Neuronal stem cell (in vitro differentiated cells): ENCODE measurements at places on chromosomes 4 and X.

- DNase-seq = no peak
Observed at GRCh38 chr4:153532636-153533035, 66.5 kb downstream of the TMEM131L start.

GRCh38 chrX:21847342-21847741 is 7.9 kb downstream of the MBTPS2 start:
- DNase-seq = no peak

GRCh38 chr4:153126137-153126536 is 78.1 kb upstream of the TRIM2 start:
- DNase-seq = no peak

GRCh38 chrX:137166591-137166990 is 132.8 kb upstream of the GPR101 start:
- DNase-seq = no peak

GRCh38 chrX:77061545-77061944 is 385.6 kb upstream of the FGF16 start:
- no peak for DNase-seq

- no peak for DNase-seq
Observed at GRCh38 chr4:118991686-118992085, 103.0 kb downstream of the SYNPO2 start.

- no peak for DNase-seq
Observed at GRCh38 chr4:173909294-173909693, 374.2 kb downstream of the FBXO8 start.

GRCh38 chrX:38233891-38234667 is 13.4 kb upstream of the SRPX start:
- DNase-seq = no peak

GRCh38 chr4:91838181-91838861 is 465.4 kb upstream of the GRID2 start:
- DNase-seq = no peak

GRCh38 chrX:31245714-31246113 is 173.9 kb upstream of the FTHL17 start:
- DNase-seq = no peak

- no peak for DNase-seq
Observed at GRCh38 chr4:33512397-33512796, 2731.9 kb downstream of the ARAP2 start.

DNA sequence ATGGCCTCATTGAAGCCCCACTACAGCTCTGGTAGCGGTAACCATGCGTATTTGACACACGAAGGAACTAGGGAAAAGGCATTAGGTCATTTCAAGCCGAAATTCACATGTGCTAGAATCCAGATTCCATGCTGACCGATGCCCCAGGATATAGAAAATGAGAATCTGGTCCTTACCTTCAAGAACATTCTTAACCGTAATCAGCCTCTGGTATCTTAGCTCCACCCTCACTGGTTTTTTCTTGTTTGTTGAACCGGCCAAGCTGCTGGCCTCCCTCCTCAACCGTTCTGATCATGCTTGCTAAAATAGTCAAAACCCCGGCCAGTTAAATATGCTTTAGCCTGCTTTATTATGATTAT is 876 bp downstream of the HPRT1 start:
- DNase-seq = no peak

- no peak for DNase-seq
Observed at GRCh38 chrX:7263961-7264360, 116.0 kb upstream of the PUDP start.

- no peak for DNase-seq
Observed at GRCh38 chr4:56743550-56743949, 62.5 kb upstream of the HOPX start.

DNA sequence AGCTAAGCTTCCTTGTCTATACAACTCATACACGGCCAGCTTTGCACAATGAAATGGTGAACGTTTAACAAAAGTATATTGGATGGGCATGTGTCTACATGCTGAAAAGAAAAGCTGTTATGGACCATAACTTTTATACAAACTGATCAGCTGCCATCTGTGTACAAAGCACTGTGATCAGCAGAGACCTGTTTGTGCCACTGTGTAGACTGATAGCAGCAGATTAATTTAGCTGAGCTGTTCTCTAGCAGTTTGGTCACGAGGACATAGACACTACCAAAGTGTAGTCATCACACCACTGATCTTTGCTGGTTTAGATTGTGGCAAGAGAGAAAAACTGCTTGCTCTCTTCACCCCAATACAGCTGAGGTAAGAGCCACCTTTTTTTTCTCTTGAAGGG is 124.5 kb downstream of the RAPGEF2 start:
- no peak for DNase-seq

GRCh38 chrX:153075366-153075765 is 3.1 kb downstream of the PNMA6A start:
- DNase-seq = no peak
